T-helper 17 cell (primary cell): ENCODE measurements at places on chromosomes 2 and 18. TPM values are rescaled to one million over a fixed set of nuclear protein-coding genes. Genes with fewer than 3 reads are reported as not detected.

Gene ARHGAP28
- total RNA-seq = not detected

DNA sequence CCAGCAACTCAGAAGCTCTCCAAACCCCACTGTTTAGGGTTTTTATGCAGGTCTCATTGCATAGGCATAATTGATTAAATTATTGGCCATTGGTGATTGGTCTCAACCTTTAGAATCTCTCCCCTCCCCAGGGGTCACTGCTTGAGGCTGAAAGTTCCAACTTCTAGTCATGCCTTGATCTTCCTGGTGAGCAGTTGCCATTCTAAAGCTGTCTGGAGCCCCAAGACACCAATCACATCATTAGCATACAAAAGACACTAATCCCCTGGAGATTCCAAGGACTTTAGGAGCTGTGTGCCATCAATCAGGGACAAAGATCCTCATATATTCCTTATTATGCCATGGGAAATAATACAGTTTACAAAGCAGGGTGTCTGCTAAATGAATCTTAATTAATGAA, 863.4 kb upstream of the KLHL29 start:
- H3K27me3 ChIP-seq = no peaks in the 10 kb centered on the region
- no peak for DNase-seq
- no peaks in the 10 kb centered on the region for H3K4me1 ChIP-seq
- no peaks in the 10 kb centered on the region for H3K36me3 ChIP-seq
- H3K27ac ChIP-seq = no peak overlapping the region

GRCh38 chr2:231604101-231604684, 11.5 kb downstream of the TEX44 start:
- H3K36me3 ChIP-seq = no peaks in the 10 kb centered on the region
- no peaks in the 10 kb centered on the region for H3K27me3 ChIP-seq
- H3K27ac ChIP-seq = peak overlapping the region; percentile 95
- peak; percentile 17 for DNase-seq
- peaks cover 9% of the 10 kb centered on the region for H3K4me1 ChIP-seq

Gene CFC1
- total RNA-seq = not detected

GRCh38 chr2:175560521-175561169, 379.1 kb upstream of the ATP5MC3 start:
- H3K27me3 ChIP-seq = peaks cover 19% of the 10 kb centered on the region
- H3K27ac ChIP-seq = no peak overlapping the region
- no peaks in the 10 kb centered on the region for H3K4me1 ChIP-seq
- H3K4me3 ChIP-seq = no peak overlapping the region
- no peak for DNase-seq

GRCh38 chr18:76741346-76741745, 81.0 kb upstream of the ZNF236 start:
- DNase-seq = no peak
- H3K27me3 ChIP-seq = peaks cover 22% of the 10 kb centered on the region
- H3K4me1 ChIP-seq = peaks cover 2% of the 10 kb centered on the region
- no peak overlapping the region for H3K4me3 ChIP-seq

DNA sequence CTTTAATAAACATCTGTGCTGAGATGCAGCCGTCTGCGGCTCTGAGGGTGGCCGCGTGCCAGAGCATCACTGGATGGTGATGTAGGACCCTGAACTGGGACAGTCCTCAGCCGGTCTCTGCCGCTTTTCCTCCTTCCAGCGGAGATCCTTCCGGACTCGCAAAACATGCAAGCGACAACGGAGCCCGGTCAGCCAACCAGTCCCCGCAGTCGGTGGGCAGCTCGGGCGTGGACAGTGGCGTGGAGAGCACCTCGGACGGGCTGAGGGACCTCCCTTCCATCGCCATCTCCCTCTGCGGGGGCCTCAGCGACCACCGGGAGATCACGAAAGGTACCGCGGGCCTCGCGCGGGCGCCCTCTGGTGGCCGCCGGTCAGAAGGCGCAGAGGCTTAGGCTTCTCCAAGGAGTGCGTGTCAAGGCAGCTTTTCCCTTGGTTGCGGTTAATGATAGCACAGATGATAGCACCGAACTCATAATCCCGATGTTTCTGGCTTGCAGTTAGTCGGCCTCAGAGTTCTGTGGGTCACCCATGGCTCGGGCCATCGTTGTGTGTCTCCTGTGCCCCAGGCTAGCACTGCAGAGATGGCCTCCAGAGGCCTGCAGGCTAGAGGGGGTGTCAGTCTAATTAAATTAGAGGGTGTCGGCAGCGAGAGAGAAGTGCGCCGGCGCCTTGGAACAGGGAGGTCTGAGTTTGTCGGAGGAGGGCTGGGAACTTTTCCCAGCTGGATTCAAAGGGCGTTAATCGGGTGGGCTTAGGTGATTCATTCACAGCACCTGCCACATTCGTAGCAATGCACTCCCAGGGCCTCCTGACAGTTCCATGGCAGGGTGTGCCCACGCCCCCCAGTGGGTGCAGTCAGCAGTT, 38.5 kb downstream of the LPIN1 start:
- H3K27me3 ChIP-seq = no peaks in the 10 kb centered on the region
- no peak overlapping the region for H3K4me3 ChIP-seq
- DNase-seq = peak; percentile 50
- H3K36me3 ChIP-seq = peaks cover 8% of the 10 kb centered on the region

DNA sequence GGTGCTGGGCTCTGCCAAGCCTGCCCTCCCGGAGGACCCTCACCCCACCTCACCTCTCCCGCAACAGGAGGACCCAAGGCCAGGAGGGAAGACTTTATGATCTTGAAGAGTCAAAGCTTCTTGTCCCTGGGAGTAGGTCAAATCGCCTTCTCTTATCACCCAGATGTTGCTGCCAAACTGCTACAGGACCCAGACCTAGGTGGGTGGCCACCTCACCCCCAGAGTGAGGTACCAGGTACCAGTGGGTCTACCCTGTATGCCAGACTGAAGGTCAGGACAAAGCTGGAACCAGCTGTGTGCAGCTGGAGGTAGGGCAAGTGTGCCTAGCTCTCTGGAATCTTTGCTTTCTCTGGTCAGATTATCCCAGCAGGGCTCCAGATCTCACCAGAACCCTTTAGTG, 197.2 kb downstream of the ZFP36L2 start:
- H3K27me3 ChIP-seq = peaks cover 4% of the 10 kb centered on the region
- DNase-seq = no peak
- peaks cover 2% of the 10 kb centered on the region for H3K36me3 ChIP-seq
- no peak overlapping the region for H3K27ac ChIP-seq

Gene KCNS3
- not detected for total RNA-seq

GRCh38 chr2:180208841-180209240, 201.7 kb upstream of the CWC22 start:
- peaks cover 8% of the 10 kb centered on the region for H3K27me3 ChIP-seq
- no peak for DNase-seq
- no peak overlapping the region for H3K27ac ChIP-seq

Gene GTF3C2
- total RNA-seq = 70.2 TPM

DNA sequence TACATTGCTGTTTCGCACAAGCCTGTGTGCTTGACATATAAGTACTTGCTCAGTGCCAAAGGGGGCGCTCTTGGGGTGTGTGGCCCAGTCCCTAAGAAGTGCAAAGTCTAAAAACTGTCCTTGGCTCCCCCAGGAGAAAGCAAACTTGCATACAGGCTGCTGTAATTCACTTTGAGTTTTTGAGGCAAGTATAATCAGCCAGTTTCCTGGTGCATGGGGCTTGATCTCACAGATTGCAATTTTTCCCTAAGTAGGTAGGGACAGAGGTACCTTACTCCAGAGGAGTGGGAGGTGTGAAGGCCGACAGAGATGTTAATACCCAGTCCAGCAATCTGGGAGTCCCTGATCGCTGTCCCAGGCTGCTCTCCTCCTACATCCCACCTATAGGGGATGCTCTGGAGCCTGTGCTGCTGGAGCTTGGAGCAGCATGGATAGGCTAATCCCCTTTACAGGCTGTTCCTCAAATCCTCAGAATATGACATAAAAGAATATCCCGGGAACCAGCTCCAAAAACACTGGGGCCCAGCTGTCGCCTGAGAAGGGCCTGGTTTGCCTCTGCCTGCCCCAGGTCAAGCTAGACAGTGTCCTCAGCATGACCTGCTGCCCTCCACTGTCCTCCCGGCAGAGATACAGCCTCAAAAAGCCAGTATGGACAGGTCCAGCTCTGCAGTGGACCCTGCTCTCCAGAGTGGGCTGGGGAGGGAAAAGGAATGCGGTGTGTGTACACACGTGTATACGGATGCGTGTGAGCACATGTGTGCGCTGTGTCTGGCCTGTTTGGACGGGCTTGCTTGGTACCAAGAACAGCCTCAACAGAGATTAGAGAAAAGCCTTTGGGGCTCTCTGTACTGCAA, 136.5 kb upstream of the HAAO start:
- peaks cover 12% of the 10 kb centered on the region for H3K27me3 ChIP-seq
- H3K27ac ChIP-seq = no peak overlapping the region
- no peak overlapping the region for H3K4me3 ChIP-seq
- DNase-seq = no peak
- no peaks in the 10 kb centered on the region for H3K4me1 ChIP-seq
